ENCODE measurements at places on chromosomes 4 and X.
A peak's percentile ranks its signal among the peaks of the same experiment; 100 is the strongest.

DNA sequence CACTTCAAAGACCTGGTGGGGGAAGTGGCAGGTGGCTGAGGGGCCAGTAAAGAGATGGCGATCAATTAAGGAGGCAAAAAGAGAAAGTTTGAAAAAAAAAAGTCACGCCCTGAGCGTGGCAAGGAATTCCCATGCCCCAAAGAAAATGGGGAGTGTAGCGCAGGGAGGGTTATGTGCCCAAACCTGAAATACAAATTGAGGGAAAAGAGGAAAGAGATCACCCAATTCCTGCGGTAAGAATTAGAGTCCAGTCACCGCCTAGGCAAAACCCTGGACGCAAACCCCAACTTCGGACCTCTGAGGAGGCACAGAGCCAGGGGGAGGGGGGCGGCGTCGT, 595 bp downstream of the ENOX2 start:
- H3K27me3 ChIP-seq = no peaks in the 10 kb centered on the region
- no peak overlapping the region for H3K27ac ChIP-seq
- peak overlapping the region; percentile 93 for H3K4me3 ChIP-seq
- no peak for DNase-seq
- H3K4me1 ChIP-seq = peaks cover 8% of the 10 kb centered on the region
- H3K36me3 ChIP-seq = peaks cover 2% of the 10 kb centered on the region

- DNase-seq = no peak
- no peaks in the 10 kb centered on the region for H3K4me1 ChIP-seq
- H3K27ac ChIP-seq = no peak overlapping the region
- no peaks in the 10 kb centered on the region for H3K36me3 ChIP-seq
Observed at GRCh38 chr4:10026485-10026884, 5.2 kb upstream of the SLC2A9 start.

DNA sequence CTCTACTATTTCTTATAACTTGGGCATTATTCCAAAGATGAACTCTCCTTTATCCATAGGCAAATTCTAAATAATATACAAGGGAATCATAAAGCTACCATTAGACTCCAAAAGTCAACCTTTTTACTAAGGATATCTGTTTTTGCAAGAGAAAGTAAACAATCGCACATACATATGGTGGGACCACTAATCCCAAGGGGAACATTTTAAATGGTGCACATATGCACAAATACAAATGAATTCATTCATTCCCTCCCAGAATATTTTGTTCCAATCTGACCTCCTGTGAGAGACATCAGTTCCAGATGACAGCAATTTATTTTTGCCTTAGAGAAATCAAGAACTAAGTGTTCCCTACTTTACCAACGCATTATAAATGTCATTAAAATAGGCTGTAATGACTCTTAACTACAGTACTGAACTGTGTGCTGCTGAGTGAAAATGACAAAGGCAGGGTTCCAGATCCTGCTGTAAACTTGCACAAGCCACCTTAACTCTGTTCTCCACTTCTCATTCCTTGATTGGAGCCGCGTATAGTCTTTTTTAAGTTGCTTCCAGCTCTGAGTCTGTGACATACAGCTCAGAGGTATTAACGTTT, 2.0 kb downstream of the DHX15 start:
- peaks cover 35% of the 10 kb centered on the region for H3K4me1 ChIP-seq
- no peak for DNase-seq
- peaks cover 6% of the 10 kb centered on the region for H3K36me3 ChIP-seq
- H3K27me3 ChIP-seq = no peaks in the 10 kb centered on the region
- H3K27ac ChIP-seq = no peak overlapping the region
- H3K4me3 ChIP-seq = peak overlapping the region; percentile 95

DNA sequence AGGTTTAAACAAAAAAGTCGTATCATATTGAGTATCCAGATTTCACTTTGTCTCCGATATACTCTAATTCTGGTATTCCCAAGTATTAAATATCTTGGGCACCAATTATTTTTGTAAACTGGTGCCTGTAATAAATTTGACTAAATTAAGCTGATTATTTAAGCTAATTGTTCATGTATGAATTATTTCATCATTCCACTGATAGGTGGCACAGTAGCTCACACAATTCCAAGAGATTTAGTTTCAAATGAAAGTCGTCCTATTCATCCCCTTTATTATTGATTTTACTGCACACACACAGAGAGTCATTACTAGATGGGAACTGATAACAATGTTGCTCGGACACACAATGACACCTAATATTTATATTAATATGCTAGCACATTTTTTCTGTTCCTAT, 432.4 kb downstream of the DMD start:
- H3K4me3 ChIP-seq = no peak overlapping the region
- H3K27me3 ChIP-seq = no peaks in the 10 kb centered on the region
- DNase-seq = no peak
- H3K27ac ChIP-seq = no peak overlapping the region
- no peaks in the 10 kb centered on the region for H3K4me1 ChIP-seq
- H3K36me3 ChIP-seq = no peaks in the 10 kb centered on the region

DNA sequence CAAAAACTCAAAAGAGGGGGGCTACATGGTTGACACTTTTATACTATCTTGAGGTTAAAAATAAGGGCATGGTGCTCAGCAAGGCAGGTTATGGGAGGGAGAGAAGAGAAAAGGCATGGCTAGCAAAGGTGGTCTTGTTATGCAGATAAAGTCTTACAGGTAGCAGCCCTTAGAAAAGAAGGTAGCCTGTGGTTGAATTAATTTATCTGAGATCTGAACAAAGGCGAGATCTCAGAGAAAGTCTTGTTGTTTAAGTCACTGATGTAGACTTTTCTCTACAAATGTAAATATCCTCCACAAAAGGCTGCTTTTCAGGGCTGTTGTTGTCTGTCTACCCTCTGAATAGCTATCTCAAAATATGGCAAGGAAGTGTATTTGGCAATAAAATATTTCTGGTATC, 1250.4 kb downstream of the PCDH18 start:
- no peaks in the 10 kb centered on the region for H3K27me3 ChIP-seq
- no peak overlapping the region for H3K4me3 ChIP-seq
- no peak for DNase-seq
- no peak overlapping the region for H3K27ac ChIP-seq
- no peaks in the 10 kb centered on the region for H3K4me1 ChIP-seq

GRCh38 chr4:54783402-54784110, 125.8 kb downstream of the KIT start:
- H3K27me3 ChIP-seq = no peaks in the 10 kb centered on the region
- no peak overlapping the region for H3K27ac ChIP-seq
- no peaks in the 10 kb centered on the region for H3K4me1 ChIP-seq
- no peak overlapping the region for H3K4me3 ChIP-seq
- no peak for DNase-seq

DNA sequence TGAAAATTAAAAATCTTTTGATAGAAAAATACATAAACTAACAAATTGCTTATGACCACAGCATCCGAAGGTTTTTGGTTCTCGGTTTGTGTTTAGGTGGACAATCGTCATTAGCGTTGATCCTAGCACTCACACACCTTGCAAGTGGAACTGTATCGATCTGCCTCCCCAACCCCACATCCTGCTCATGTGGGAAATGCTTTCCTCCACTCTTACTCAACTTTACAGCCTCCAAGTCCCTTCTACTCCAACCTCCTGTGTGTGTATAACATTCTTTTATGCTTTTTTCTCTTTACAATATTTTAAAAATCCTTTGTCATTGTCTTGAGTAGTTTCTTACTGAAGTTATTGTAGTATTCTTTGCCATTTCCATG, 15.6 kb upstream of the TMEM131L start:
- no peak overlapping the region for H3K4me3 ChIP-seq
- no peak overlapping the region for H3K27ac ChIP-seq
- H3K4me1 ChIP-seq = peaks cover 13% of the 10 kb centered on the region
- no peaks in the 10 kb centered on the region for H3K27me3 ChIP-seq

- no peak overlapping the region for H3K4me3 ChIP-seq
- no peaks in the 10 kb centered on the region for H3K27me3 ChIP-seq
- no peaks in the 10 kb centered on the region for H3K36me3 ChIP-seq
- DNase-seq = no peak
- no peak overlapping the region for H3K27ac ChIP-seq
Observed at GRCh38 chrX:19019996-19020395, 36.1 kb upstream of the PHKA2 start.

DNA sequence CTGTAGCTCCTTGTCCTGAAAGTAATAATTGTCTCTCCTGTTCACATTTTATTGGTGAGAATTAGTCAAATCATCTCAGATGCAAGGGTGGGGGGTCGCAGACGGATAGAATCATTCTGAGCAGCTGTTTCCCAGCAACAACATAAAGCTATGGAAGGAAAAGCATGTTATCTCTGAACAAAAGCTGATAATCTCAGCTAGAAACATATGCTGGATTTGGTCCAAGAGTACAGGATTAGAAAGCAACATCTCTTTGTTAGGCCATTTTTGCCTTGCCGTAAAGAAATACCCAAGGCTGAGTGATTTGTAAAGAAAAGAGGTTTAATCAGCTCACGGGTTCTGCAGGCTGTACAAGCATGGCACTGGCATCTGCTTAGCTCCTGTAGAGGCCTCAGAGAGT, 472.8 kb upstream of the BOD1L1 start:
- no peak for DNase-seq
- H3K27ac ChIP-seq = no peak overlapping the region
- no peaks in the 10 kb centered on the region for H3K4me1 ChIP-seq
- H3K36me3 ChIP-seq = no peaks in the 10 kb centered on the region
- H3K27me3 ChIP-seq = no peaks in the 10 kb centered on the region
- no peak overlapping the region for H3K4me3 ChIP-seq

DNA sequence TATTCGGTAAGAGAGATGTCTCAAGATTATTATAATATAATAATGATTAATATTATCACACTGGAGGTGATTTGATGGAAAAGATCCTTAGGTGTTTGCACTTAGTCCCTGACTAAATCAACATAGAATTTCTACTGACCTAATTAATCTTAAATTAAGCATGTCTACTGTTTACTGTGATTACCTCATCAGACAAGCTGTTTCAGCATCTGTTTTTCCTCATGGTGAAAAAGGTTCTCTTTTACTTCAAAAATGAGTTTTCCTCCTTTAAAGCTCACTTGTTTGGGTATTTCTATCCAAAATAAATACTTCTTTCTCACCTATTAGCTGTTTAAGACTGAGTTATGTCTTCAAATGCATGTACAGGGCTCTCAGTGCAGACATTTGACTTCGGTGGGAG, 407.8 kb downstream of the NKX6-1 start:
- no peak for DNase-seq
- H3K36me3 ChIP-seq = no peaks in the 10 kb centered on the region
- no peak overlapping the region for H3K27ac ChIP-seq
- H3K27me3 ChIP-seq = no peaks in the 10 kb centered on the region
- H3K4me3 ChIP-seq = no peak overlapping the region
- H3K4me1 ChIP-seq = no peaks in the 10 kb centered on the region

DNA sequence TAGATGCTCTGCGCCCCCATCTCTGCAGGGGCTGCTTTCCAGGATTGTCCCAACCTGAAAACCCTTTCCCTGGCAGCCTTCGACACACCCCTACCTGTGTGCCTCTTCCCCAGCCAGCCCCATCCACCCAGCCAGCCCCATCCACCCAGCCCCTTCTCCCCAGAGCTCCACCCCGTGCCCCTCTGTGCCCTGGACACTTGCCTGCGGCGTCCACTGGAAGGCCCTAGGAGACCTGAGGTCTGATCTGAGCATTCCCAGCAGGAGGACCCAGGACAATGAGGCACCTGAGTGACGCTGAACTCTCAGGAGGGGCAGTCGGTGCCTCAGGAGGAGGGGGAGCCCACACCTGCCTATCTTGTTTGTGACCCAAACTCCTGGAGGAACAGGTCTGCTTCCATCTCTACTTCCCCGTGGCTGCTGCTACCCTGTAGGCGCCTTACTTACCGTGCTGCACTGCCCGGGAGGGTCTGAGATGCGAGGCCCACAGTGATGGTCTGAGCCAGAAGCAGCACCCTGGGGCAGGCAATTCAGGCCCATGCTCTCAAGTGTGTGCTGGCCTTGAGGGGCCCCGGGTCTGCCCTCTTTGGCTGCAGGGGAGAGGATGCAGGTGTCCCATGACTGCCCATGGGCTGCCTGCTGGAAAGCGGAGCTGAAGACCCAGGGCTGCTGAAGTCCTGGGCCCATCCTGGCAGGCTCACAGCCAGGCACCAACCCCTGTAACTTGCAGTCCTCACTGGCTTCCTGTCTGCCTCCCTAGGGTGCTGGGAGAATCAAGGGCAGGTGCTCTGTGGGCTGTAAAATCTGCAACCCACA, 4.9 kb downstream of the LRPAP1 start:
- H3K27ac ChIP-seq = no peak overlapping the region
- H3K4me3 ChIP-seq = no peak overlapping the region
- no peak for DNase-seq
- H3K27me3 ChIP-seq = no peaks in the 10 kb centered on the region
- peaks cover 47% of the 10 kb centered on the region for H3K4me1 ChIP-seq
- H3K36me3 ChIP-seq = peaks cover 60% of the 10 kb centered on the region

DNA sequence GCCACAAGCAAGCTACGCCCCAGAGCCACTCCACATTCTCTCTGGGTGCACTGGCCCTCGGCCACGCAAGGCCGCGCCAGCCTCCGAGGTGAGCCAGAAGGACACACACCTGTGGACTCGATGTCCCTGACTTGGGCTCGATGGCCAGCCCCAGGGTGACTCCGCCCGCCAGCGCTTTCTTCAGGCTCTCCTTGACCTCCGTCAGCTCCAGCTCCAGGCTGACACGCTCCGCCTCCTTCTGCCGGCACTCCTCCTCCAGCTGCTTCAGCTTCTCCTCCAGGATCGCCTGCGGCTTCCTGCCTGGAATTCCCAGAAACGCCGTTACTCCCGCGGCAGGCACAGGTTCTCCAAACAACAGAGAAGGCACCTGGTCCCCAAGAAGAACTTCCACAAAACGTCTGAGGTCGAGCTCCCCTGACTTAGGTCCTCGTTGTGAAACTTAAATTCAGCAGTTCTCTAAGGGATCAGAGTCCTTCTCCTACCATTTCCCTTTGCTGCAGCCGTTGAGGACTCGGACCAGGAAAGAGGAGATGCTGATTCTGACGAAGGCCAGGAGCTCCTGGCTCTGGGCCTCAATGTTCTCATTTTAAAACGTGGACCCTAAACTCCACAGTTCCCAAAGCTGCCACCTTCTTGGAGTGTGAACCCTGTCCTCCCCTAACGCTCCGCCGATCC, 166.8 kb downstream of the AFAP1 start:
- no peak overlapping the region for H3K27ac ChIP-seq
- H3K27me3 ChIP-seq = no peaks in the 10 kb centered on the region
- H3K4me3 ChIP-seq = no peak overlapping the region

GRCh38 chr4:98536631-98537030, 121.8 kb downstream of the TSPAN5 start:
- no peak for DNase-seq
- no peaks in the 10 kb centered on the region for H3K27me3 ChIP-seq
- H3K36me3 ChIP-seq = peaks cover 2% of the 10 kb centered on the region
- H3K27ac ChIP-seq = no peak overlapping the region
- no peak overlapping the region for H3K4me3 ChIP-seq

All from CD4-positive, alpha-beta T cell (primary cell).